ENCODE measurements at places on chromosomes 3 and 15.

DNA sequence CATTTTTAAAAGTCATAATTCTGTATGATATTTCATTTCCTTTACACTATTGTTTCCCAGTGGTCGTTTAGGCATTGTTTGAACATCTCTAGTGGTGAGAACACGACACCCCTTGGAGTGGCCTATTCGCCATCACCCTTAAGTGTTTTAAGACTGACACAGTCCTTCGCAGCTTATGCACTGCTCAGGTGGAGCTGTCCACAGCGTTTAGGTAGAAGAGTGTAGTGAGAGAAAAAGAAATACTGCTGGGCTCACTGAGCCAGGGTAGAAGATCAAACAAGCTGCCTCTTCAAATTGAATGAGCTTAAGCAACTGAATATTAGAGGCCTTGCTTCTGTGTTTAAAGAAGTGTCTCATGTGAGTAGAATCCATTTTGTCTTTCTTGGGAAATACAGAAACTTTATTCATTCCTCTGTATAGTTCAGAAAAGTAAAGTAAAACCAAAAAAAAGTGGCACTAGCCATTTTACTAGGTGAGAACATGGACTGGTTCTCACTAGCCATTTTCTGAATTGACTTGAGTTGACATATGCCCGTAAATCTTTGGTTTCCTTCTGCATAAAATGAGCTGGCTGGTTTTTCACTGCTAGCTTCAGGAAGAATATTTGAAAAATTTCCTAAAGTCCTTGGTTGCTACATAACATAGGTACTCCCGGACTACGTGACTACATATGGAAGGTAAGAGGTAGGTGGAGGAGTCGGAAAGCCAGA lies 155.9 kb downstream of the P3H2 start:
- DNase-seq, result no peak

GRCh38 chr15:50341616-50342136 lies 13.3 kb downstream of the GABPB1 start:
- no peak for DNase-seq

- no peak for DNase-seq
These were observed 832.0 kb downstream of the OTOL1 start for GRCh38 chr3:162328649-162329048.

- DNase-seq, result no peak
These were observed 71.2 kb upstream of the POMGNT2 start for GRCh38 chr3:43177085-43177484.

DNA sequence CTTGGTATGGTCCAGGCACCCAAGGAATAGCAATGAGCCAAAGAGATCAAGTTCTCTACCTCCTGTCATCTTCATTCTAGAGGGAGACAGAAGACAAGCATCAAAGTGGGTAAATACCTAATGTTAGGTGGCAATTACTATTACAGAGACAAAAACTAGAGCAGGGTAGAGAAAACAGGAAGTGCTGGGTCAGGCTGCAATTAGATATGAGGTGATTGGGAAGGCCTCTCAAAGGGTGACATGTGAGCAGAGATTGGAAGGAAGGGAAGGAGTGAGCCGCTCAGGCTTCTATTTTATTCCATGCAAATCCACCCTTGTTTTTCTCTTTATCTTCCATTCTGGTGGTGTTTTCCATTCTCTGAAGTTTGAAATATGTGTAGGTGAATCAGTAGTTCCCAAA lies 37.4 kb downstream of the EBLN2 start:
- no peak for DNase-seq

DNA sequence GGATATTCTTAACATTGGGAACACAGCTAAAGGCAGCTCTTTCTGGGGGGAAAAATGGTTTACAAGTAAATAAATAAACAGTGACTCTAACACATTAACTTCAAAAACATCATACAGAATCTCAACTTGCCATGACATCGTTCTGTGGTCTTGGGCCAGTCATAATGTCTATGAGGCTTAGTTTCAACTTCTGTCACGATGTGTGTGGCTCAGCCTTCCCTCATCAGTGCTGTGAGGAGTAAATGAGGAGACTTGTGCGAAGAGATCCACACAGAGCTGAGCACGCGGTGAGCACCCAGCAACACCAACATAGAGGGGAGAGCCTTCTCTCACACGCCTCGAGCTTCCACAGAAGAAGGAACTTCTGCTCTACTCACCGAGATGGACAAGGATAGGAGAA lies 49.0 kb downstream of the DZIP1L start:
- no peak for DNase-seq

DNA sequence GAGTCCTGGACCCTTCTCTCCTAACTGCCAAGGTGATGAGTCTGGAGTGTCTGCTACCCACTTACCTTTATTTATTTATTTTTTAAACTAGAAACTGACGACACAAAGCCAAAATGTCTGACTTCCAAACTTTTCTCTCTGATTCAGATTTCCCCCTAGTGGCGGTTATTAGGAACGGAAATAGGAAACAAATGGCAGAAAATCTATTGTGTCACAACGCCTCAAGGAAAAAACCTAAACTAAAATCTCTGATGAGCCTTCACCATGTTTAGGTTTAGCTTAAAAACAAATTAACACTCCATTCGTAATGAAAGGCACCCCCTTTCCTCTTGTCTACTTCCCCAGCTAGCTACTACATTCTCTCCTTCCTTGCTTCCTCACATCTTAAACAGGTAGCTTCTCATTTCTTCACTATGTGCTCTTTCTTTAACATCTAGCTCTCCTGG lies 94.0 kb upstream of the MEX3B start:
- DNase-seq, result peak; percentile 23

Data from NCI-H2081 treated with DMSO at 0.1 percent for 48 hours (cell line).